ENCODE measurements at places on chromosomes 11 and 22.

DNA sequence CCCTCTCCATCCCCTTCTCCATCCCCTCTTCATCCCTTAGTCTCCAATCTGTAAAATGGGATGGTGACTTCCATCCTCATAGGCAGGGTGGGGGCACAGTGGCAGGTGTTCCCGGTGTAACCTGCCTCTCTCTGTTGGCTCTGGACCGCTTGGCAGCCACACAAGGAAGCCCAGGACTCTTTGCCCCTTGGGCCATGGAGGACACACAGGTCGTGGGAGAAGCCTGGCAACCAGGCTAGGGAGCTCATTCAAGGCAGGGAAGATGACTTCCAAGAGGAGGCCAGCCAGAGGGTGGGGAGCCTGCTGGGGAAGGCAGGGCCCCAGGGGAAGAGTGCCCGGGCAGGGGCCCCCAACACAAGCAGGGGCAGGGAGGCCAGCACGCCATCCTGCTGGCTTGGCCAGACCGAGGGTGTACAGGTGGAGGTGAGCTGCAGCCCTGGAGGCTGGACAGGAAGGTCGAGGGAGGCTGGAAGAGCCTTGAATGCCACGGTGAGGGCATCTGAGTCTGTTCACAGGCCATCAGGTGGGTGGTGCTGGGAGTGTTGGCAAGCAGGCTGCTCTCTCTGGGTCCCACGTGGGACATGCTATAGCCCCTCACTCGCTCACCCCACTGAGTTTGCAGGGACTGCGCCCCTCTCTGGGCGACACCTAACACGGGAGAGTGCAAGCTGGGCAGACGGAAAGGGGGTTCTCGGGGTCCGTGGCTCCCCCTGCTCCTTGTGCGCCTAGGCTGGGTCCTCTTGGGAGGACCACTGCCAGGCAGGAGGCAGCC is 15.5 kb upstream of the CTSD start:
- DNase-seq, result no peak

DNA sequence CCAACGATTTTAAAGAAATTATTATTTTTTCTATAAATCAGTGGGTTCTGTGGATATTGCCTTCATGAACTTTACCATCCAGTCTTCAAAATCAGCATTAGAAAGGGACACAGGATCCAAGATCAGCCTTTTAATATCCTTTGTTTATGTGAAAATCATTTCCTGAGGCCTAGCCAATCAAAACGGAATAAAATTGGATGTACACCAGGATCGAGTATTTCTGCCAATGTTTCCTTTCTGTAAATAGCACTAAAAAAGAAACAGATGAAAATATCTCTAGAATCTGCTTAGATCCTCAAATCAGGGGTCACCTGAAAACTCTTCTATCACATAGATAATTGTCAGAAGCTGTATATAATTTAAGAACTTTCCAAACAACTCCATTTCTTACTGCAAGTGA is 1598.5 kb downstream of the LRRC4C start:
- DNase-seq, result no peak

- no peak for DNase-seq
These were observed 161.6 kb upstream of the BDNF start for GRCh38 chr11:27861706-27862430.

DNA sequence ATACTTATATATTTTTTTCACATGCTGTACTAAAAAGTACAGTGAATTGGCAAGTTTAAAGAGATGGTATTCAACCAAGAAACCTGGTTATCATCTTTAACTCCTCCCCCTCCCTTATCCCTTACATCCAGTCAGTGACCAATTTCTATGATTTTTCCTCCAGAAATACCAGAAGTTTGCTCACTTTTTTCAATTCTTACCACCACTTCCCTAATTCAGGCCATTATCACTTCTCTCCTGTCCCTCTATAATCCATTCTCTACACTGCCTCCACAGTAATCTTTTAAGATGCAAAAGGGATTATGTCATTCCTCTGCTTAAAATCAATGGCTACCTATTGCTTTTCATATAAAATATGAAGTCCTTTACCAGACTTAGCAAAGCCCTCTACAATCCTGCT is 62.8 kb downstream of the CEP57 start:
- no peak for DNase-seq

GRCh38 chr11:69221086-69221485 is 65.4 kb downstream of the SMIM38 start:
- DNase-seq, result no peak

DNA sequence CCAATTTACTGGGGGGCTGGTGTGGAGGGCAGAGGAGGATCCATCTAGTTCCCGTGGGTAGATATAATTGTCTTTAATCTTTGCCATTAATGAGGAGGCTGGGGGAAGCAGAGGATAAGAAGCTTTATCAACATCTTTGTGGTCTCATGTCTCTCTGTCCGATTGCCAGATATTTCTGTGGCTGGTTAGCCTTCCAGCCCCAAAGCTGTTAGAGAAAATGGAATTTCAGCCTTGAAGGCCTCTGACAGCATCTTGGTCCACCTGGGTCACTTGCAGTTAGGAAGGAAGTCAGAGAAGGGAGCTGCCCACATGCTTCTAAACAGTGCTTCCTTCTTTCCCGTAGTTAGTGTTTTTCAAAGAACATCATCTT is 56.9 kb downstream of the ABTB2 start:
- no peak for DNase-seq

GRCh38 chr22:39600491-39601179 is 30.1 kb downstream of the CACNA1I start:
- no peak for DNase-seq

DNA sequence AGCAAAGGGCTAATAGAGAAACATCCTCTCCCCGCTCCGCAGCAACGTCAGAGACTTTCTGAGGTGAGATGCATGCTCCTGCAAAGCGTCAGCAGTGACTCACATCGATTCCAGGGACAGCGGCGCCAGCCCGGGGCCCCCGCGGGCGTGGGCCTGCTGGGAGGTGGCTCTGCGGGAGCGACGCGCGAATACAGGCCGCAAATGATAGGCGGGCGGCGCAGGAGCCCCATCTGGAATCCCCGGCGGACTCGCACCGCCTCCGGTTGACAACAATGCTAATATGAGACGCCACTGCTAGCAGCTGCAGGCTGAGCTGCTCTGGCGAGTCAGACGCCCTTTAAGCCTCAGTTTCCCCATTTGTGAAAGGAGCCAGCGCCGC is 557 bp downstream of the RANGAP1 start:
- DNase-seq, result peak; percentile 90

DNA sequence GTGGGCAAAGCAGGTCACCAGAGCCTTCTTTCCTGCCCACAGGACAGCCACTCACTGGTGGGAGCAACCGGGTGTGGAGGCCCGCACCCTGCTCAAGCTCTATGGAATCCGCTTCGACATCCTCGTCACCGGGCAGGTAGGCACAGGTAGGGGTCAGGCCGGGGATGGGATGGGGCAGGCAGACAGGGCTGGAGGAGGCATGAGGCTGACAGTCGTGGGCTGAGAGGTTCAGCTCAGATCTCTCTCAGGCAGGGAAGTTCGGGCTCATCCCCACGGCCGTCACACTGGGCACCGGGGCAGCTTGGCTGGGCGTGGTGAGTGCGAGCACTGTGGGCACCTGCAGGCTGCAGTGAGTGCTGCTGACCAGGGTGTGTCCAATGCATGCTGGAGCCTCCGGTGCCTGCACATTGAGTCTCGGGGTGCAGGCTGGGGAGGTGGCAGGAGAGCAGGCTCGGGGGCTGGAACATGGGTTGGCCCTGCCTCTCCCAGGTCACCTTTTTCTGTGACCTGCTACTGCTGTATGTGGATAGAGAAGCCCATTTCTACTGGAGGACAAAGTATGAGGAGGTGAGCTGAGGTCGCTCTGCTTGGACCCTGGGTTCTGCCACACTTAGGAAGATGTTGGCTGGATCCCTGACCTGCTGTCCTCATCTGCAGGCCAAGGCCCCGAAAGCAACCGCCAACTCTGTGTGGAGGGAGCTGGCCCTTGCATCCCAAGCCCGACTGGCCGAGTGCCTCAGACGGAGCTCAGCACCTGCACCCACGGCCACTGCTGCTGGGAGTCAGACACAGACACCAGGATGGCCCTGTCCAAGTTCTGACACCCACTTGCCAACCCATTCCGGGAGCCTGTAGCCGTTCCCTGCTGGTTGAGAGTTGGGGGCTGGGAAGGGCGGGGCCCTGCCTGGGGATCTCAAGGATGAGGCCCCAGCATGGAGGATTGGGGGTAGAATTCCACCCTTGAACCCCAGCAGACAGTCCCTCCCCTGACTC is 6.3 kb downstream of the SLC7A4 start:
- no peak for DNase-seq

DNA sequence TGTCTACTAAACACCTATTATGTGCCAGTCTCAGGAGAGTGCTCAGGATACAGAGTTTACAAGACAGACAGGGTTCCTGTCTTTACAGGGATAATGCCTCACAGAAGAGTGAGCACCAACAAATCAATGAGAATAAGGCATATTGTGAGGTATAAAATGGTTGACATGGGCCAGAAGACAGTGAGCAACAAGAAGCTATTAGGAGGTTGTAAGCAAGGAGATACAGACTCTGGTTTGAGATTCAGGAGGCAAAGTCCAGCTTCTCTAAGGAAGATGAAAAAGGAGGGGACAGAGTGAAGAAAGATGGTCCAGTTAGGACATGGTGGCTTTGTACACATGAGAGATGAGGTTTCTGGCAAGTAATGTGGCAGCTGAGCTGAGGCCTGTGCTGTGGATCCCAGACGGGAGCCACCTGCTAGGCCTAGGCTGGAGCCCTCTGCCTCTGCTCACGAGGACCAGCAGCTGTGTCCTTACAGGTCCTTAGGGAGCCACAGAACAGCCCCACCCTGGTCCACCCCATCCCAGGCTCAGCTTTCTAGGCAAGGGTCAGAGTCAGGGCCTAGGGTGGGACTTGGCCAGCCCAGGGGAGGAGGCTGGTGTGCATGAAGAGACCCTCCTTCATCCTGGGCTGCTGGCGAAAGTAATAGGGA is 110.5 kb downstream of the ZNF280B start:
- DNase-seq, result no peak

- DNase-seq, result no peak
These were observed 20.1 kb downstream of the SERPIND1 start for GRCh38 chr22:20793748-20794649.

GRCh38 chr11:85752201-85752889 is 58.6 kb downstream of the SYTL2 start:
- no peak for DNase-seq

DNA sequence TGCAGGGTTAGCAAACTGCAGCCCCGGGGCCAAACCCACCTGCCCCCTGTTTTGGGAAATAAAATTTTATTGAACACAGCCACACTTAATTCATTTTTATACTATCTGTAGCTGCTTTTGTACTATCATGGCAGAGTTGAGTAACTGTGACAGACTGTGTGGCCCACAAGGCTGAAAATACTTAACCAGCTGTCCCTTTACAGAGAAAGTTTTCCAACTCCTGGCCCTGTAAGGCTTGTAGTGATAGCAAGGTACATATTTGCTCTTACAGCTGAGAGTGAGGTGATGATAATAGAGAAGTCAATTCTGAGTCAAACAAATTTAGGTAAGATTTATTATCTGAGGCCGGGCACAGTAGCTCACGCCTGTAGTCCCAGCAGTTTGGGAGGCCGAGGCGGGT is 87.4 kb upstream of the SLC6A5 start:
- no peak for DNase-seq

- no peak for DNase-seq
These were observed 51.7 kb downstream of the FLI1 start for GRCh38 chr11:128745311-128746136.

- no peak for DNase-seq
These were observed 155.0 kb upstream of the CCDC90B start for GRCh38 chr11:83441171-83441570.

- DNase-seq, result no peak
These were observed 168.2 kb upstream of the PDGFD start for GRCh38 chr11:104332110-104332509.

- DNase-seq, result no peak
These were observed 686.3 kb downstream of the NTM start for GRCh38 chr11:132056689-132057088.

DNA sequence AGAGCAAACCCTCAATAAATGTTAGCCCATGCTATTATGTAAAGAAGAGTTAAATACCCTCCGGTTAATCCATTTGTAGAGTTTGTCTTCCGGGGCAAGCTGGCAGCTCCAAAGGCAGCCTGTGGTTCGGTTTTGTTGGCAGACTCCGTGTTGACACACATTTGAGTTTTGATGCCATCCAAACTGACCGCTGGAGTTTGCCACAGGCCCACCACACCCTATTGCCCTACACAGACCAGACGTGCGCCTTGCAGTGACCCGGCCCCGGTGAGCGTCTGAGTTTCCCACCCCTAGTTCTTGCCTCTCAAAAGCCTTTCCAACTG is 25.1 kb downstream of the ELFN2 start:
- DNase-seq, result no peak

GRCh38 chr11:47306484-47306844 is 36.5 kb downstream of the MADD start:
- no peak for DNase-seq

DNA sequence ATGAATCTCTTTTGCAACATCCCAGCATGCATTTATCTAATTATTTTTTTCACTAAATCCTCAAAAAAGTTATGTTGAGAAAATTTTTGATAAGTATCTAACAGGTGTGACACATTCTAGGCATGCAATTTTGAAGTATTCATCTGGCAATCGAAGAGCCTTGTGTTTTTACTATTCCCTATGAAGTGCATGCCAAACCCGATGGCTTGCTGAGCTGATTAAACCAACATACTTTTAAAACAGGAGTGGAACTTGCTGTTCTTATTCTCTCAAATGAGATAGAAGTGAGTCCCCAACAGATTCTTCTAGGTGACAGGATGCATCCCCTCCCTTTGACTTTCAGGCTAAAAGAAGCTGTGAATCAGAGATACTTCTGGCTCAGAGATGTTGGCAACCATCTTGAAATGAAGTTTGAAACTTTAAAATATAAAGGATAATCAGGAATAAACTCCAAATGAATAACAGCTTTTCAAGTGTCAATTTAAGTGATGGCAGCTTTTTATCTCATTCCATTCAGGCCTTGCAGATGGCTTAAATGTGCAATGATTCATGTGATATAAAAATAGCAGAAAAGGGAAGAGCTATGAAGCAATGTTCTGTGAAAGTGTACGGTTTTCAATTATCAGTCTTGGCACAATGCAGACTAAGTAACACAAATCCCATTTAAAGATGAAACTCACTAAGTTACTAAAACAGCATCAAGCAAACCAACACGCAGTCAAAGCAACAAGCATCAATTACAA is 67.7 kb downstream of the APOL5 start:
- no peak for DNase-seq

- no peak for DNase-seq
These were observed 23.6 kb downstream of the NNMT start for GRCh38 chr11:114319716-114320328.
